NCI-H187 (cell line): ENCODE measurements at places on chromosomes 12 and 14.

GRCh38 chr14:90547250-90547649, 150.4 kb downstream of the CALM1 start:
- DNase-seq = no peak

- DNase-seq = no peak
Measured at GRCh38 chr12:130987151-130987931, 33.6 kb downstream of the ADGRD1 start.

DNA sequence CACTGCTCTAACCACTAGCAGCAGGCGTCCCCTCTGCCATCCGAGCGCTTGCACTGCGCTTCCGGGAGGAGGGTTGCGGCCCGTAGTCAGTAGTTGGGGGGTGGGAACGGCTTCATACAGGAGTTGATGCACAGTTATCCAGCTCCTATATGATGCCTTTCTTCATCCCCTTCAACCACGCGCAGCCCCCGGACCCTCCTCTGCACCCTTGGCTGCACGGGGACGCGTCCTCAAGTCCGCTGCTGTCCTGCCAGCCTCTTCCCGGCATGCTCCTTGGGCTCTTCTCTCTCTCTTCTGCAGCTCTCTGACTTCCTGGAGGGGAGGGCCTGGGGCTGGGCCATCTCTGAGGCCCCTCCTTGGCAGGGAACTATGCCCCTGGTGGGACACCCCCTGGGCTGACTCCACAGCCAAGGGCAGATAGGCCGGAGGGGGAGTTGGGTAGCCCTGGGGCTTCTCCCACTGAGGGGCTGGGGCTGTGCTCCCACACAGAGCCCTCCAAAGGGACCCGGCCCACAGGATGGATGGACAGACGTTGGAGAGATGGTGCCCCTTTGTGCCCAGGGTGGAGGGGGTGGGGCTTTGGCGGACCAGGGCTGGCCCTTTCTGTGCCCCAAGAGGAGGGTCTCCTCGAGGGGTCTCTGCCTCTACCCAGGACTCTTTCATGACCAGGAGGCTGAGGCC, 29.0 kb downstream of the RTL1 start:
- no peak for DNase-seq

- no peak for DNase-seq
Measured at GRCh38 chr12:38585086-38585485, 268.5 kb downstream of the ALG10B start.

GRCh38 chr12:22409377-22410164, 75.1 kb upstream of the ST8SIA1 start:
- DNase-seq = no peak

GRCh38 chr12:65500091-65500900, 221.8 kb downstream of the MSRB3 start:
- DNase-seq = no peak
